ENCODE measurements at places on chromosomes 3 and 15. TPM values are rescaled to one million over a fixed set of nuclear protein-coding genes. Genes with fewer than 3 reads are reported as not detected.

GRCh38 chr3:141546586-141546985 is 59.8 kb downstream of the RASA2 start:
- no peaks in the 10 kb centered on the region for H3K36me3 ChIP-seq
- H3K4me3 ChIP-seq: no peak overlapping the region
- H3K27ac ChIP-seq: no peak overlapping the region
- no peaks in the 10 kb centered on the region for H3K27me3 ChIP-seq
- no peaks in the 10 kb centered on the region for H3K4me1 ChIP-seq

The GHSR gene
- not detected for total RNA-seq

The CIB1 gene
- 47.1 TPM for total RNA-seq

DNA sequence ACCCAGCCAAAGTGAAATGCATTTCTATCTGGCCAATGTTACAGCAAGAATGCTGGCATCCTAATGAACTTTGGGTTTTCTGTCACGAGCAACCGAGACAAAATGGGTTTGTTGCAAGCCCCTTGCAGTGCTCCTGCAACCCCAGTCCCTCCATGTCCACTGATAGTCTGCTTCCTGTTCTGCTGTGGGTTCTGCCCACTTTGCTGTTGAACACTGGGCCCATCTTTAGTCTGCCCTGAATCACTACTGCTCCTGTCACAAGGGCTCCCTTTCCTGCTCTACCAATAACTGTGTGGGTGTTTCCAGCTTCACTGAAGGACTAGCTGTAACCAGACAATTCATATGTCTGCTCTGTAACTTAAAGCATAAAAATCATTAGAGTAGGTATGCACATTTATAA is 12.7 kb upstream of the OXSR1 start:
- H3K4me3 ChIP-seq: no peak overlapping the region
- no peak overlapping the region for H3K27ac ChIP-seq
- DNase-seq: no peak
- no peaks in the 10 kb centered on the region for H3K27me3 ChIP-seq

The UROC1 gene
- 0.07 TPM for total RNA-seq

DNA sequence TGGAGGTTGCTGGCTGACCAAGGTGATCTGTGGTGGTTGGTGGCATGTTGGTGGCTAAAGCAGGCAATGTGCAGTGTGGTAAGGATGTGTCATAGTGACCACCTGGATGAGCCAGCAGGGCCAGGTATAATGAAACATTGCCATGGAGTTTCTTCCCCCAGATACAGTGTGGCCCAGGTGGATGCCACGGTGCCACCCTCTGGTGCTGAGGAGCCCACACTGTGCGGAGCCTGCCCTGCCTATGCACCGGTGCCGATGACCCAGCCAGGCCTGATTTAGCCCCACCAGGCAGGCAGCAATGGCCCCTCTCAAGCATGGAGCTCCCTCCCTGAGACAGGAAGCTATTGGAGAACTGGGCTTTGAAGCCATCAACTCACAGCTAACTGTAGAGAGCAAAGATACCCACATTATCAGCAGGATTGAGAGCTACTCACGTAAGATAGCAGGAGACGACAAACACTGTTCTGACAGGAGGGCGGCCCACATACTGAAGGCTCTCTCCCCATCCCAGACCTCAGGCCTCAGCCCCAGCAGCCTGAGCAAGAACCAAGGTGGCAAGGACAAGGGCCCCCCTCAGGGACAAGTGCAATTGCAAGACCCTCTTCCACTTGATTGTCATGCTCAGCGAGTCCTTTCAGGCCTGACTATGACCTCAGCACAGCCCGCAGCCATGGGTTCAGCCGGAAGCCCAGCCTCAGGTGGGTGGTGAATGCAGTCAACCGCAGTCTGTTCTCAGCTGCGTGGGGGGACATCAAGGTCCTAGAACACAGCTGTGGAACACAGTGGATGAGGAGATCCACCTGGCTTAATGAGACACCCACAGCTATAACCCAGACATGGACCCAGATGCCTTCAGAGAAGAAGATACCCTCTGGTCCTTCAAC is 82.8 kb upstream of the CDV3 start:
- H3K36me3 ChIP-seq: no peaks in the 10 kb centered on the region
- no peak for DNase-seq
- H3K27ac ChIP-seq: no peak overlapping the region
- no peak overlapping the region for H3K4me3 ChIP-seq
- H3K27me3 ChIP-seq: no peaks in the 10 kb centered on the region

GRCh38 chr15:76158815-76159214 is 99.0 kb downstream of the TMEM266 start:
- H3K4me3 ChIP-seq: no peak overlapping the region
- no peaks in the 10 kb centered on the region for H3K36me3 ChIP-seq
- no peak for DNase-seq
- H3K27ac ChIP-seq: no peak overlapping the region
- no peaks in the 10 kb centered on the region for H3K27me3 ChIP-seq

DNA sequence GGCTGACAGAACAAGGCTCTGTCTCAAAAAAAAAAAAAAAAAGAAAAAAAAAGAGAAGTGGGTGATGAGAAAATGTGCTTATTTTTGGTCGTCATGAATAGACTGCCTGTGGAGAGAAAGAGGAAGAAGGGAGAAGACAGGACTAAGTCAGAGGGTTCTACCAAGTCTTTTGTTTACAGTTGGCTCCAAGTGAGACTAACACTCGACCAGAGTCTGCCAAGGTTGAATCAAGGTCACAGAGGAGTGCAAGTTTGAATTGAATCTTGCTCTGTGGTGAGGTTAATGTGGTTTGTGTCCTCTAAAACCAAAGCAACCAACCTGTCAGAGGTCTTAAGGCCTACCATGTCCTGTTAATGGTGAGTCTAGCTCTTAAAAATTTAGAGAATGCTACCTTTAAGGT is 334.1 kb upstream of the GRM7 start:
- no peaks in the 10 kb centered on the region for H3K27me3 ChIP-seq
- no peak overlapping the region for H3K4me3 ChIP-seq
- H3K36me3 ChIP-seq: no peaks in the 10 kb centered on the region
- DNase-seq: no peak

GRCh38 chr3:112097378-112097777 is 11.2 kb downstream of the C3orf52 start:
- no peaks in the 10 kb centered on the region for H3K4me1 ChIP-seq
- no peak overlapping the region for H3K27ac ChIP-seq
- H3K27me3 ChIP-seq: no peaks in the 10 kb centered on the region
- no peak for DNase-seq
- no peak overlapping the region for H3K4me3 ChIP-seq

GRCh38 chr3:71372911-71373637 is 210.5 kb downstream of the FOXP1 start:
- H3K27me3 ChIP-seq: no peaks in the 10 kb centered on the region
- H3K36me3 ChIP-seq: no peaks in the 10 kb centered on the region
- H3K27ac ChIP-seq: no peak overlapping the region
- H3K4me3 ChIP-seq: no peak overlapping the region
- DNase-seq: no peak

- no peak for DNase-seq
- H3K36me3 ChIP-seq: no peaks in the 10 kb centered on the region
- no peaks in the 10 kb centered on the region for H3K4me1 ChIP-seq
- H3K4me3 ChIP-seq: no peak overlapping the region
Observed at GRCh38 chr15:97189162-97189780, 771.2 kb upstream of the ARRDC4 start.

The GPR27 gene
- total RNA-seq: 9.7 TPM

GRCh38 chr3:141248064-141248463 is 16.4 kb downstream of the PXYLP1 start:
- no peaks in the 10 kb centered on the region for H3K4me1 ChIP-seq
- no peak overlapping the region for H3K4me3 ChIP-seq
- H3K27ac ChIP-seq: no peak overlapping the region
- DNase-seq: no peak
- no peaks in the 10 kb centered on the region for H3K27me3 ChIP-seq

GRCh38 chr3:177441276-177441812 is 244.1 kb upstream of the TBL1XR1 start:
- no peaks in the 10 kb centered on the region for H3K4me1 ChIP-seq
- no peak for DNase-seq
- no peaks in the 10 kb centered on the region for H3K36me3 ChIP-seq
- H3K27me3 ChIP-seq: no peaks in the 10 kb centered on the region
- H3K4me3 ChIP-seq: no peak overlapping the region
- peak overlapping the region; percentile 79 for H3K27ac ChIP-seq

GRCh38 chr3:100506355-100506754 is 13.9 kb downstream of the TMEM45A start:
- H3K4me3 ChIP-seq: no peak overlapping the region
- H3K36me3 ChIP-seq: no peaks in the 10 kb centered on the region
- no peaks in the 10 kb centered on the region for H3K27me3 ChIP-seq
- no peaks in the 10 kb centered on the region for H3K4me1 ChIP-seq
- no peak overlapping the region for H3K27ac ChIP-seq

The CCDC39 gene
- not detected for total RNA-seq

DNA sequence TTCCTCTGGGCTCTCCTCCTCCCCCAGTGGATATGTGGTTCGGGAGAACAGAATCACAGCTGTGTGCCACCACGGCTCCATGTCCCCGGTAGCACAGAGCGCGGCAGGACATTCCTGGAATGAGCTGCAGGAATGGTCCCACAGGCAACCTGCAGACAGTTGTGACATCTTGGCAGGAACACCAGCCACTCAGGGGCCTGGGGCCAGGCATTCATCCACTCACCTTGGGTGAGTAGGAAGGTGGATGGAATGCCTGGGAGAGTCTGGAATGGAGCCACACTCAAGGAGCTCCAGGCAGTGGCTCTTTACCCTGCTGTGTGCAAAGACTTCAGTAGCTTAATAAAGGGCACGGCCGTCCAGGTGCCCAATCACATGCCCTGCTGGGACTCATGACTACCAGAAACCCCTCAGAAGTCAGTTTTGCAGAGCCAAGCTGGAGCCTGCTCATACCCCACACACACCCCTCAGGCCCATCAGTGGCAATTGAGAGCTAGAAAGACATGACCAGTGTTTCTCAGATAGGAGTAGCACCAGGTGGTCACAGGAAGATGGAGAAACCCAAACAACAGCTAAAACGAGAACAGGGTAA is 117.3 kb upstream of the PRR20G start:
- H3K27me3 ChIP-seq: no peaks in the 10 kb centered on the region
- no peak overlapping the region for H3K27ac ChIP-seq
- no peaks in the 10 kb centered on the region for H3K4me1 ChIP-seq
- H3K36me3 ChIP-seq: no peaks in the 10 kb centered on the region

The ADAMTS9 gene
- 17.4 TPM for total RNA-seq

The DBR1 gene
- 14.8 TPM for total RNA-seq

The CP gene
- total RNA-seq: 13.3 TPM

- H3K36me3 ChIP-seq: no peaks in the 10 kb centered on the region
- no peaks in the 10 kb centered on the region for H3K27me3 ChIP-seq
- no peak for DNase-seq
- no peak overlapping the region for H3K4me3 ChIP-seq
- H3K27ac ChIP-seq: no peak overlapping the region
Observed at GRCh38 chr15:86481720-86482119, 402.0 kb downstream of the AGBL1 start.

The LMOD3 gene
- total RNA-seq: not detected

DNA sequence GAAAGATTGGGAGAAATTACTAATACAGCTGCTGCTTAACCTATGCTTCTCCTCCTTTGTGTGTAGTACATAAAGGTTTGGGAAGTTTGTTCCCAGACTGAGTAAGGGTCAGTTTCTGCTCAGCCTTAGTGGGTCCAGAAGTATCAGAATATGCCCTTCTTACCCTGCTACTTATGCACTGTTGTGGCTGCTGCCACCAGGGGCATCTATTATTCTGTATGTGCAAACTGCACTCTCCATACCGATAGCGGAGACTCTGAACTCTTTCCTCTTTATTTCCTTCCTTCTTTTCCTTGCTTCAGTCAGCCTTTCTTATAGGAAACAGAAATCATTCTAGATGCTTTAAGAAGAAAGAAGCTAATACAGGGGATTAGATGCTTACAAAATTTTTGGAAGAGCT is 4.0 kb downstream of the NEDD4 start:
- no peak overlapping the region for H3K27ac ChIP-seq
- no peak overlapping the region for H3K4me3 ChIP-seq
- DNase-seq: no peak
- H3K27me3 ChIP-seq: no peaks in the 10 kb centered on the region
- H3K4me1 ChIP-seq: no peaks in the 10 kb centered on the region

- no peaks in the 10 kb centered on the region for H3K36me3 ChIP-seq
- H3K27ac ChIP-seq: no peak overlapping the region
- H3K4me3 ChIP-seq: no peak overlapping the region
- DNase-seq: no peak
- no peaks in the 10 kb centered on the region for H3K4me1 ChIP-seq
Observed at GRCh38 chr3:76134166-76134565, 348.8 kb upstream of the ZNF717 start.

The EPHB1 gene
- 2.6 TPM for total RNA-seq

The FRMD5 gene
- total RNA-seq: 1.0 TPM

- no peak for DNase-seq
- no peaks in the 10 kb centered on the region for H3K27me3 ChIP-seq
- no peaks in the 10 kb centered on the region for H3K36me3 ChIP-seq
- no peak overlapping the region for H3K27ac ChIP-seq
- no peaks in the 10 kb centered on the region for H3K4me1 ChIP-seq
Observed at GRCh38 chr3:120795959-120796358, 53.4 kb downstream of the GTF2E1 start.

DNA sequence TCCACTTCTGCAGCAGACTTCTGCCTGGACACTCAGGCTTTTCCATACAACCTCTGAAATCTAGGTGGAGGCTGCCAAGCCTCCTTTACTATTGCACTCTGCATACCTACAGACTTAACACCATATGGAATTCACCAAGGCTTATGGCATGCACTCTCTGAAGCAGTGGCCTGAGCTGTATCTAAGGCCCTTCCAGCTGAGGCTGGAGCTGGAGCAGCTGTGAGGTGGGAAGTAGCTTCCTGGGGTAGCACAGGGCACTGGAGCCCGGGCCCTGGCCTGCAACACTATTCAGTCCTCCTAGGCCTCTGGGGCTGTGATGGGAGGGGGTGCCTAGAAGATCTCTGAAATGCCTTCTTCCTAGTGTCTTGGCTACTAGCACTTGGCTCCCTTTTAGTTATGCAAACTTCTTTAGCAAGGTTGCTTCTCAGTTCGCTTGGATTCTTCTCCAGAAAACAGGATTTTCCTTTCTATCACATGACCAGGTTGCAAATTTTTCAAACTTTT is 186.6 kb upstream of the RORA start:
- no peaks in the 10 kb centered on the region for H3K27me3 ChIP-seq
- no peaks in the 10 kb centered on the region for H3K36me3 ChIP-seq
- no peaks in the 10 kb centered on the region for H3K4me1 ChIP-seq
- no peak for DNase-seq
- no peak overlapping the region for H3K4me3 ChIP-seq

The TRH gene
- total RNA-seq: not detected

The STAB1 gene
- 216 TPM for total RNA-seq

The SLC2A2 gene
- not detected for total RNA-seq

The NANOGP8 gene
- not detected for total RNA-seq

The PXK gene
- total RNA-seq: 15.1 TPM

GRCh38 chr15:38997841-38998240 is 433.2 kb upstream of the RASGRP1 start:
- no peak overlapping the region for H3K4me3 ChIP-seq
- H3K27ac ChIP-seq: no peak overlapping the region
- no peaks in the 10 kb centered on the region for H3K36me3 ChIP-seq
- H3K4me1 ChIP-seq: no peaks in the 10 kb centered on the region
